ENCODE measurements at places on chromosomes 16 and 17.

- no peak for DNase-seq
These were observed 5.9 kb downstream of the ARSG start for GRCh38 chr17:68297195-68297594.

DNA sequence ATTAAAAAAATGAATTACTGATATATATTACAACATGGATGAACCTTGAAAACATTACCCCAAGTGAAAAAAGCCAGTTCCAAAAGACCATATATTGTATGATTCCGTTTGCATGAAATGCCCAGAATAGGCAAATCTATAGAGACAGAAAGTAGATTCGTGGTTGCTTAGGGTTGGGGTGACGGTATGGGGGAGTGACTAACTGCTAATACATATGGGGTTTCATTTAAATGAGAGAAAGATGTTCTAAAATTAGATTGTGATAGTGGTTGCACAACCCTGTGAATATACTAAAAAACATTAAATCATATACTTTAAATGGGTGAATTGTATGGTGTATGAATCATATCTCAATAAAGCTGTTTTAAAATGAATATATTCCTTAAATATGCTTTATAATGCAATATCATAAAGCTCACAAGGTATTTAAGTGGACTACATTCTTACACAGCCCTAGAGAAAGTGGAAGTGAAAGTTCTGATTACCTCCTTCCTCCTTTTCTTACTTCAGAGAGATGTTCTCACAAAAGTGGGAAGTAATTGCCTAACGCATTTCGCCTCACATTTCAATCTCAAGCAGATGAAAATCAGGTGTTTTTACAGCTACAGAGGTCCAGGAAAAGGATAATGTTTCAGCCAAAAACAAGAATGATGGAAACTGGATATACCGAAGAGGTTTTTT, 142.7 kb upstream of the GNAO1 start:
- DNase-seq: no peak

DNA sequence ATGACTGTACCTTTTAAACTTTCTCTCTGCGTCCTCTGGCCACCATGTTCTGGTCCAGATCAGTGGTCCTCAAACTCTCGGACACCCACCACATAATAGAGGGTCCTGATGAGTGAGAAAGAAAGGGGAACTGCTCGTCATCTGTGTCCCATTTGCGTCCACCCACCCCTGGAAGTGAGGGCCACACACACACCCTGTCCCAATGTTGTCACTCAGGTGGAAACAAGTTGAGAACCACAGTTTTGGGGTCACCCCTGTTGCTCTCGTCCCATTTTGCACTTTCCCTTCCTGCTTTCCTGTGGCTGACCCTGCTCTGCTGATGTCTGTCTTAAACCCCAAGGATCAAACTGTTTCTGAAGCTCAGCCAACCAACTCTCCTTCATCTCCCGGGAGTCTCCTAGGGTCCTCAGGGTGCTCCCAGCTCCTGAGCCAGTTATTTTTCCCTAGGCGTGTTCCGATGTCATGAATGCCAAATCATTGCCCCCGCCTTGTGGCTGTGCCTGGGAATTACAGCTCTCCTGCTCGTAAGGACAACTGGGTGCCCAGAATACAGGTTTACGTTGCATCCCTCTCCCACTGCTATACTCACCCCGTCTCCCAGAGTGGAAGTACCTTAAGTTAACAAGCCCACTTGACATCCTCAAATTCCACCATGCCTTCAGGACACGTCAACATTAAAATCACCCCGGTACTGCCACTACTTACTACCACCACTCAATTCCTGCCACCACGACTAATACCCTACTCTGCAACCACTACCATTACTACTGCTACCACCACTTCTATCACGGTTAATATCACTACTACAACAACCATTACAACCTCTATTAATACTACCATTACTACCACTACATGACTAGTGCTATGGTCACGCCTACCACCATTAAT, 26.0 kb upstream of the HNF1B start:
- peak; percentile 21 for DNase-seq

- no peak for DNase-seq
These were observed 9.9 kb downstream of the AXIN1 start for GRCh38 chr16:342455-343213.

All from activated CD4-positive, alpha-beta T cell treated with anti-CD3 and anti-CD28 coated beads, Interleukin-2, amount 50 U/mL, for 1 hour (primary cell).